NCI-H1048 (cell line): ENCODE measurements at places on chromosomes 6 and 20.

DNA sequence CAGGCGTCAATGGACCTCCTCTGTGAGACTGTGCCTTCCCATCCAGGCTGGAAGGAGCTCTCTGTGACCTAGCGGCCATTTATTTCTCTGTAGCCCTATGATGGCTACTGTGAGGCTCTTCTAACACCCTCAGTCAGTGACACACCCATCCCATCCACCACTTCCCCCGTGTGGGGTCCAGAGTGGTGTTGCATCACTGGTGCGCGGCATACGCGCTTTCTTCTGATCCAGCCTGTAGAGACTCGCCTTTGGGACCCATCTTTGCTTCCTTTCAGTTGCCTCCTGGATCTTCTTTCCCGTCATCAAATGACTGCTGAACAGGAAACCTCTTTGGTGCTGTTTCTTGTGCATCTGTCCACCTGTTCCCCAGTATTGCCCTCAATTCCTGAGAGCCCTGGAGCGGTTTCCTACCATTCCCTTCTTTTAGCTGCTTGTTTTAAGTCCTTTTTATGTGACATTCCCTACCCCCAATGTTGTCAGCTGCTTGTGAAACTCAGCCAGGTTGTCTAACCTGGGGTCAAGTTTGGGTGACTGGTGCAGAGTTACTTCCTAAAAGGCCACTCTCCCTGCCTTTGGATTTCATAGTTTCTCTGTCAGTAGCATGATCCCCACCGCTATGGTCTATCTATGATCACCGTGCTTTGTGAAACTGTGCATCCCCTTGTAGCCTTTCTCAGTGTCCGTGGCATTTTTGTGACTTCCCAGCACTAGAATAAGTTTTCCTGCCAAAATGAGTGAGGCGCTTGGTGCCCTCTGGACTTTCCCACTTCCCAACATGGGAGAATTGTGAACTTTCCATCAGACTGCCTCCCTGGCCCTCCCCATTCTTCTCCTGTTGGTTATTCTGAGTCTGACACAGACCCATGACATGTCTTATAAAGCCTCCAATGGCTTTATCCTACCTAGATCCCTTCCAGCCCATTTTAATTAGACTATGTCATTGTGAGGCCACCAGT, 5.7 kb downstream of the PRR3 start:
- no peak for DNase-seq

GRCh38 chr6:151374036-151374683, 17.2 kb downstream of the ZBTB2 start:
- no peak for DNase-seq

DNA sequence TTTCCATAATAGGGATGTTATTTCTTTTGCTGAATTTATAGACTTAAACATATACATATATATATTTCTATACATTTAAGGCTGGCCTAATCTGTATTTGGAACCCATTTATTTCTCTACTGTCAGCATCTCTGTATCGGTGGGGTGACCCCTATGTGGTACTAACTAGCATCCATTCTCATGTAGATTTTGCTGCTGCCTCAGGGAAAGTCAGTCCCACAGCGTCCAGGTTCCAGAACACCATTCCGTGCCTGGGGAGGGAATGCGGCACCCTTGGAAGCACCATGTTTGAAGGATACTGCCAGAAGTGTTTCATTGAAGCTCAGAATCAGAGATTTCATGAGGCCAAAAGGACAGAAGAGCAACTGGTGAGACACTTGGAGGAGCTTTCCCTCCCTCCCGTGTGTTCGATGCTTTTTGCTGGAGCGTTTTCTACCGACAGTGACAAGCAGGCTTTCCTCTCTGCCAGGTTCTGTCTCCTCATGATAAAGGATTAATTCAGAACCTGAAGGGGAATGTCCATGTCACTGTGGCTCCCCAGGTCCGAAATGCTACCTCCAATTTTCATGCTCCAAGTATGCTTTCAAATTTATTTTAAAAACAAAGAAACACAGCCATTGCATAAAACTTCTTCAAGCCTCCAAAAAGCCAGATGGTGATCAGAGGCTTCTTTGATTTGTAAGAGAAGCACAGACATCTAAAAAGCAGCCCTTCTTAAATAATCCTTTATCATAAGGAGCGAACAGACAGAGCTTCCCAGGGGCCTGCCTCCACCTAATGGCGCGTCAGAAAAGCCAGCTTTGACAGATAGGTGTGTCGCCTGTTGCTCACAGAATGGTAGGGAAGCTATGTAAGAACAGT, 13.1 kb downstream of the TNFAIP3 start:
- DNase-seq, result no peak

DNA sequence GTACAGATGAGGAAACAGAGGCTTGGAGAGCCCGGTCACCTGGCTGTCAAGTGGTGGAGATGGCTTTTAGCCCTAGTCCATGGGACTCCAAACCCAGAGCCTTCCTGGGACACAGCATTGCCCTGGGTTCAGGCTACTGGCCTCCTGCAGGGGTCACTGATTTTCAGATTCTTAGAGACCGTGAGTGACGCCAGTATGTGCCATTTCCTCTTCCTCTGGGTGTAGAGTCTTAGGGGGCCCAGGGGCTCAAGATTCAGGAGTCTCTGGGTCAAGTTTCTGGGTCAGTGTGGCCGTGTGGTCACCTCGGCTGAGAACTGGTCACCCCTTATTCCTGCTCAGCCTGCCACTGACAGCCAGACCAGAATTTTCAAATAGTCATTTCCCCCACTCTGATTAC, 574 bp downstream of the ARHGAP40 start:
- no peak for DNase-seq

GRCh38 chr20:5044075-5044620, 42.8 kb upstream of the SLC23A2 start:
- DNase-seq, result no peak

DNA sequence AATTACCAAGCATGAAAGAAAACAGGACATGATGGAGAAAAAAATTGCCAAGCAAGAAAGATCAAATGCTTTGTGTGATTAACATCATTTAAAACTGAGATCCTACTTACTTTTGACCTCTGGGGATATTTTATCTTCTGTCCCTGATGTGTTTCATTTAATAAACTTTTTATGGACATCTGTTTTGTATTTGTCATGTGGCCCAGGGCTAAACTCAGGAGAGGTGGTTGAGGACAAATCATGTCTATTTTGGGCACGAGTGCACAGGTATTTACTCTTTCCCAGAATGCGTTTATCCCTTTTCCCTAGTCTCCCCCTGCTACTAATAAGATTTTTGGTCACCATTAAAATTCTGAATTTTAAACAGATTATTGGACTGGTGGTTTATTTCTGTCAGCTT, 128.2 kb downstream of the NCOA3 start:
- no peak for DNase-seq

DNA sequence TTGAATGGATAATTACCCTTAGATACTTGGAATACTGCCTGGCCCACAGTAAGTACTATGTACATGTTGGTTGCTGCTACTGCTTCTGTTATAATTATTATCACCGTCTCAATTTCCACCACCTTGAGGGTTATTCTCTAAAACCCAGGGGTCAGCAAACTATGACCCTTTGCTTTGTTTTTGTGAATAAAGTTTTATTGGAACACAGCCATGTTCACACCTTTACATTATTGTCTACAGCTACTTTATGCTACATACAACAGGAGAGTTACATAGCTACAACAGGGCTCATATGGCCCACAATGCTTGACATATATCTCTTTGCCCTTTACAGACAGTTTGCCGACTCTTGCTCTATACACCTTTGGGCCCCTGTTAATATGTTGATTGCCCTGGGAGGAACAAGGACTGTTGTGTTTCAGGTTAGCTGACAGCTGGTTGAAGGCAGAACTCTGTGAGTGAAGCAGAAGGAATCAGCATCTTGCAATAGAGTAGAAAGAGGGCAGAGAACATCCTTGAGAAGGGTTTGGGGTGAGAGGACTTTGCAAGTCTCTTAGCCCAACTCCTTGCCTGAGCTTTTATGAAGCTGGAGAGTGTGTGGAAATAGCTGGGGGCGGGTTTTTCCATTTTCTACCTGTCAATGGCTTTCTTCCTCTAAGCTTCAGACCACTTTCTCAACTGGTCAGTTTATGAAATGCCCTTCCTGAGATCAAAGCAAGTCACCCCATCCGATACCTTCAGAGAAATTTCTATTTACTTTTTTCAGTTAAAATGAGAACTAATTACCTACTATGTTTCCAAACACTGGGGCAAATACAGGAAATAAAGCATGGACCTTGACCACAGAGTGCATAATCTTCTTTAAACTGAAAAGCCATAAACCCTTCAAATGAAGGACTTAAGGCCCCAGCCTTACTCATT, 3.5 kb upstream of the MEP1A start:
- no peak for DNase-seq

- DNase-seq, result no peak
Observed at GRCh38 chr20:32966382-32966781, 37.9 kb downstream of the SUN5 start.

GRCh38 chr6:57307850-57308249, 9.6 kb upstream of the PRIM2 start:
- DNase-seq, result no peak

GRCh38 chr6:128230267-128230989, 290.0 kb downstream of the PTPRK start:
- DNase-seq, result no peak

- no peak for DNase-seq
Observed at GRCh38 chr6:163688739-163689362, 274.3 kb downstream of the QKI start.

DNA sequence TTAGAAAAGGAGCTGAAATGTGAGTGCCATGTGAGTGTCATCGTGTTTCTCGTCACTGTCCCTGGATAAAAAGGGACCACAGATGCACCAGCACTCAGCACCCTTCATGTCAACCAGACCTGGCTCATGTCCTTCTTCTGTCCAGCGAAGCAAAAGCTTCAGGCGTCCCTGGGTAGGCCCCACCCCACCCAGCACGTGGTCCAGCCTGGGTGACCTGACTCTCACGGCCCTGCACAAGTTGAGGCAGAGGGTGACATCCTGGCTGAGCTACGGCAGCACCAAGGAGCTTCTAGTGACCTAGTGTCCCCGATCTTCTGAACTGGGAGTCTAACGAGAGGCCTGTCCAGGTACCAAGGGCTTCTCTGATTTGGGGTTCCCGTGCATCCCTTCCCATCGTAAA, 37.8 kb downstream of the PSMG4 start:
- DNase-seq, result no peak

- no peak for DNase-seq
Observed at GRCh38 chr6:119065382-119065781, 13.1 kb downstream of the FAM184A start.

DNA sequence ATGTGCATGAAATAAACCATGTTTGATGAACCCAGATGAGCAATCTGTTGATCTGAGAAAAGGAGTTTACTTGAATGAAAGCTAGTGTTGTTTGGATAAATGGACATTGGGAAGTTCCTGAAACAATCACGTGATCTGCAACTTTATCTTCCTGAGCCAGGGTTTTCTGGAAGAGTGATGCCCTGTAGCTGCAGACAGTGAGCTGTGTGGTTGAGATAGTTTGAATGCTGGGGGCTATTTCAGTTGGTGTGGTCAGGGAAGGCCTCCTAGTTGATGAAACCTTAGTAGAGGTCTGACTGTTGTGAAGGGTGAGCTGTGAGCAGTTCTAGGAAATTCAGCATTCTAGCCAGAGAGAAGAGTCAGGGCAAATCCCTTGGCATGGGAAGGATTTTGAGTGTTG, 643.7 kb downstream of the UTRN start:
- no peak for DNase-seq

DNA sequence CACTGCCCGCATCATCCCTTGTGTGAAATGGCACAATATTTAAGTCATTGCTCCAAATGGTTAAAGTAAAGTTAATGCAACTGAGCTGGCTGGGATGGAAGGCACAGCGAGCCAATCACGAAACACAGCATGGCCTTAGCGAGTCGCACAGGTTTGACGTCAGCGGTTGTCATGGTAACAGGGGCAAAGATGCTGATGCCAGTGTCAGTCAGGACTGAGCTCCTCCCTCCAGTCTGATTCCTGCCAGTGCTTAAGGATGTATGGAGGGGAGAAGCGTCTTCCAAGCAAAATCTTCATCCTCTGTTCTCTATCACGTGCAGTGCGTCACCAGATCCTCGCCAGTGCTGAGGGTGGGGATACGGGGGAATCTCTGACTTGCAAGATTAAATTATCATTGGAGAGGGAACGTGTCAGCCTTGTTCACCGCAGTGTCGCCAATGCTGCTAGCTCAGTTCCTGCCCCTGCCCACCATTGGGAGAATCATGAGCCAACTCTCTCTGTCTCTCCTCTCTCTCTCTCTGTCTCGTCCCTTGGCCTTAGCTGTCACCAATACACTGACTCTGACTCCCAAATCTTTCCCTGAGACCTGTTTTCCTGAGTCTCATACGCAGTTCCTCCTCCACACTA, 24.5 kb downstream of the TSPYL4 start:
- no peak for DNase-seq

- DNase-seq, result no peak
Observed at GRCh38 chr6:156068881-156069280, 613.2 kb upstream of the NOX3 start.

DNA sequence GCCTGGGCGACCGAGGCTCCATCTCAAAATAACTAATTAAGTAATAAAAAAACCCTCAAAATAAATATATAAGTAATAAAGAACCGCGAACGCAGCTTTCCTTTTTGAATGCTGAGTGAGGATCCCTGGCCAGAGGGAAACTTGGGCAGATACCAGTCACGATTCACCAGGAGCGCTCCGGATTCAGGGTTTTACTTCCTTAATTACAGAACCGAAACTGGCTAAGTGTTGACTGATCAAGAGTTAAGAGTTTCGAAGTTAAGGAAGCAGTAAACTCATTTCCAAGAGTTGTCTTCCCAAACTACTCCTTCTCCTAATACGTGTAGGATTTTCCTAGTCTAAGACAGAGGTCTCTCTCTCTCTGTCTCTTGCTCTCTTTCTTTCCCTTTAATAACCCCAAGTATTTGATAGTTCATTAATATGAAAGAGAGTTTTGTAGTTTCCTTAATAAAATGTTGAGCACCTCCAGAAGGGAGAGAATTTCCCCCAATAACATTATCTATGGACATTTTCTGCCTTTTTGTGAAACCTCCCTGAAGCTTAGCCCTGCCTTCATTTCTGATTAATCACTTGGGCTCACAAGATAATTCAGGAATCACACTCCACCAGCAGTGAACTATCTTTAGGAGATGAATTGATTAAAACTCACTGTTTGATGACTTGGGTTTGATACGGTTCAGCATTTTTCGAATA, 61.4 kb upstream of the ZNF217 start:
- no peak for DNase-seq

GRCh38 chr6:107657755-107658461, 166.2 kb downstream of the SCML4 start:
- DNase-seq, result no peak

DNA sequence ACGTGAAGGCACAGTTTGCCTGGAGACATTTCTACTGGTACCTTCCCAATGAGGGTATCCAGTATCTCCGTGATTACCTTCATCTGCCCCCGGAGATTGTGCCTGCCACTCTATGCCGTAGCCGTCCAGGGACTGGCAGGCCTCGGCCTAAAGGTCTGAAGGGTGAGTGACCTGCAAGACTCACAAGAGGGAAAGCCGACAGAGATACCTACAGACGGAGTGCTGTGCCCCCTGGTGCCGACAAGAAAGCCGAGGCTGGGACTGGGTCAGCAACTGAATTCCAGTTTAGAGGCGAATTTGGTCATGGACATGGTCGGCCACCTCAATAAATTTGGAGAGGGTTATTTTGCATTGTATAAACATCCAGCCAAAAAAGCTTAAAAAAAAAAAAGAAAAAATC, 420.3 kb upstream of the FLRT3 start:
- DNase-seq, result no peak
